ENCODE measurements at places on chromosomes 13 and 19.

- DNase-seq = no peak
Observed at GRCh38 chr13:48857576-48857975, 118.1 kb upstream of the FNDC3A start.

DNA sequence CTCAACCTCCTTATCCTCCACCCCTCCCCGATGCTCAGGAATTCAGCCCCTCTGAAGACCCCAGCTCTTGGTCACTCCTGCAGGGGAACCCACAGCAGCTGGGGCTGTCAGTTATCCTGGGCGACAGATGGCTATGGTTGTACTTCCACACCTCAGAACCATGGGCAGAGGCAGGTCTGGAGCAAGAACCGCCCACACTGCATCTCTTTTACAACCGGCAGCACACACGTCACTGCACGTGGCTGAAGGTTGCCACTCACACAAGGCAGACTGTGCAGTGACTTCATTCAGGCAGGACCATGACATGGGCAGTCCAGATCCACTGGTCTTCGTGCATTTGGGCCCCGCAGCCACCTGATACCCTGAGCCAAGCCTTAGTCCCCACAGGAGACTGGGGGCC, 21.5 kb upstream of the SDHAF1 start:
- no peak for DNase-seq

GRCh38 chr19:32022731-32023563, 322.5 kb upstream of the ZNF507 start:
- DNase-seq = no peak

- peak; percentile 96 for DNase-seq
Observed at GRCh38 chr19:3403489-3404323, 37.3 kb downstream of the NFIC start.

- DNase-seq = no peak
Observed at GRCh38 chr13:113730258-113730691, 28.8 kb upstream of the TMEM255B start.

DNA sequence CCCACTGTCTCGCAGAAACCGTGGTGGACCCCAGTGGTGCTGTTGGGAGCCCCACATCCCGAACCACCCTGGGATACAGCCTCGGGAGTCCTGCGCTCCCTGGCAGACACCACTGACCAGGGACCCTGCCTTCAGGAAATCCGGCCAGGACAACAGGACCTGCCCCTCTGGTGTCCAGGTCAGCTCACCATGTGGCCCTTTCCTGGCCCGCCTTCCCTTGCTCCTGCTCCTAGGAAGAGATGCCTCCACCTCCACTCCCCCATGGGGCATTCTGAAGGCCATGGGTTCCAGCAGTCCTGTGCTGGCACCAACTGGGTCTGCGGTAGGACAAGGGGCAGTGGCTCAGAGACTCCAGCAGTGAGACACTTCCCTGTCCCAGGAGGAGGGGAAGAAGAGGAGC, 22.5 kb upstream of the SLC7A10 start:
- DNase-seq = no peak

- DNase-seq = no peak
Observed at GRCh38 chr13:28440774-28441504, 54.0 kb downstream of the FLT1 start.

DNA sequence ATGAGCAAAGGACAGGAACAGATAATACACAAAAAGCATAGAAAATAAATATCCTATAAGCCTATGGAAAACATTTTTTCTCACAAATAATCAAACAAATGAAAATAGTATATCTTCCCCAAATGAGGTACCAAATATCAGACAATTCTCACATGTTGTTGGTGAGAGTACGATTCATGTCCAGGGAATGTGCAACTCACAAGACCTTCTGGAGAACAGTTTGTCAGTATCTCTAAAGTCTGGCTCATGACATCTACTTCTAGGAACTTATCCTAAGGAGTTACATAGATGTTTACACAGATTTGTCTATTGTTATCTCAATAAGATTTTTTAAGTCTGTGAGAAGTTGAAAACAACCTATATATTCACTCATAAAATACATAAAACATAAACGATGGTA, 80.3 kb upstream of the ARHGEF7 start:
- DNase-seq = no peak

DNA sequence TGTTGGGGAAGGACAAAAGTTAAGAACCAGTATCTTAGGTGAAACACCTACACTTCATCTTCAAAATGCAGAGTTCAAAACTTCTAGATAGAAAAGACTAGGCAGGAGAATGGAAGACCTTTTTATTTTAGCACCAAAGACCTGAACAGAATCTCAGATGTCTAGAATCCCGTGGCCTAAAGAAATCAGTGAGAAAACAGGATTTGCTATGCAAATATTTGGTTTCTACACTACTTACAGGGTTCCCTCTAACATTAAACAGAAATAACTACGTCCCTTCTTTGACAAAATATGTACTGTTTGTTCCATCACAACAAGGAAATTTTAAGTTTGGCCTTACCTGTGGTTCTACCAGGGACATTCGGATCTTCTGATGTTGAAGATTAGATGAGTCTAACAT, 21.5 kb downstream of the DIS3 start:
- no peak for DNase-seq

DNA sequence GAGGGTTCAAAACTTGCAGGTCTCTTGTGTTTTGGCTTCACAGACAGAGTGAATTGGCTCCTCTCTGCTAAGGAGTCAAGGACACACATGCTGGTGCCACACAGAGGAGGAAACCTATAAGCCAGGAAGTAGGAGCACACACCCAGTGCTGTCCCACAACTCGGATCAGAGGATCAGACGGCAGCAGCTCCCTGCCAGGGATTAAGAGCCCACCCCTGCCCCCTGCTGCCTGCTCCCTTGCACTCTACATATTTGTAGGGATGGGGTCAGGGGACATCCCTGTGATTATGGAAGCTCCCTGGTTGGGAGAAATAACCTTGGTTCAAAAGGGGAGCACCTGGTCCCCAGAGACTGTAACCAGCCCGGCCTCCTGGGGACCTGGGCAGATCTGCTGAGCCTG, 77.5 kb upstream of the CLDN10 start:
- no peak for DNase-seq

DNA sequence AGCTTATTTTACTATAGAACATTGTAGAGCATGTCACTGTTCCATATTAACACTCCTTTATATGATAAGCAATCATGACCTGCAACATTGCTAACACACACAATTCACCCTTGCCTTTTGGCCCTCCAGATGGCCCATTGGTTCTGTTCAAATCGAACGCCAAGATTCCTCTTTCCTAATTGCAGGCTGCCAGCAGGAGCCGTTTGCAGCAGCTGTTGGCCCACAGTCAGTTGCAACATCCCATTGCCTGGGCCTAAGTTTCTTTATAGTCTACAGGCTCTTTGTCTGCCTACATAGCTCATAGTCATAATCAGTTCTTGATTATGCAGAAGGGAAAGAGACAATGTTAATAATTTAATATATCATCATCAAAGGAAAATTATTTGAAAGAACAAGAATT, 37.6 kb downstream of the KCTD12 start:
- no peak for DNase-seq

GRCh38 chr13:70014337-70014736, 93.3 kb upstream of the ATXN8OS start:
- DNase-seq = no peak

GRCh38 chr13:95492044-95492801, 60.3 kb upstream of the CLDN10 start:
- DNase-seq = no peak

GRCh38 chr13:99237981-99238662, 20.1 kb downstream of the GPR18 start:
- no peak for DNase-seq

GRCh38 chr19:28706693-28707092, 506.3 kb downstream of the UQCRFS1 start:
- DNase-seq = no peak

DNA sequence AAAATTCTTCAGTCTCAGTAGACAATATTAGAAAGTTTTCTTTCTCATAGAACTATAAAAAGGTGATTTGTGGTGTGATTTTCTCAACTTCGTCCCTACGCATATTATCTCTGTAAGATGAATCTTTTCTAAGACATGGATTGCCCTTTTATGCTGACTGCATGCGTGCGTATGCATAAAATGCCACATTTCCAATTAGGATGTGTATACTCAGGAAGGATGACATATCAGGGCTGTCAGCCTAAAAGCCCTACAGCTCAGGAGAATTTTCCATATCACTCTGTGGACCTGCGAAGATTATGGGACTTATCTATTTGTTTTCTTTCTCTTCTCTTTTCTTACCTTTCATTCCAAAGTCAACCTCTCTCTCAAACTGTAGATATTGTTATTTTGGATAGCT, 166.5 kb upstream of the GPC6 start:
- DNase-seq = no peak

GRCh38 chr13:63198071-63198470, 1782.4 kb upstream of the PCDH20 start:
- no peak for DNase-seq

GRCh38 chr19:31073485-31074198, 275.6 kb downstream of the TSHZ3 start:
- DNase-seq = no peak

DNA sequence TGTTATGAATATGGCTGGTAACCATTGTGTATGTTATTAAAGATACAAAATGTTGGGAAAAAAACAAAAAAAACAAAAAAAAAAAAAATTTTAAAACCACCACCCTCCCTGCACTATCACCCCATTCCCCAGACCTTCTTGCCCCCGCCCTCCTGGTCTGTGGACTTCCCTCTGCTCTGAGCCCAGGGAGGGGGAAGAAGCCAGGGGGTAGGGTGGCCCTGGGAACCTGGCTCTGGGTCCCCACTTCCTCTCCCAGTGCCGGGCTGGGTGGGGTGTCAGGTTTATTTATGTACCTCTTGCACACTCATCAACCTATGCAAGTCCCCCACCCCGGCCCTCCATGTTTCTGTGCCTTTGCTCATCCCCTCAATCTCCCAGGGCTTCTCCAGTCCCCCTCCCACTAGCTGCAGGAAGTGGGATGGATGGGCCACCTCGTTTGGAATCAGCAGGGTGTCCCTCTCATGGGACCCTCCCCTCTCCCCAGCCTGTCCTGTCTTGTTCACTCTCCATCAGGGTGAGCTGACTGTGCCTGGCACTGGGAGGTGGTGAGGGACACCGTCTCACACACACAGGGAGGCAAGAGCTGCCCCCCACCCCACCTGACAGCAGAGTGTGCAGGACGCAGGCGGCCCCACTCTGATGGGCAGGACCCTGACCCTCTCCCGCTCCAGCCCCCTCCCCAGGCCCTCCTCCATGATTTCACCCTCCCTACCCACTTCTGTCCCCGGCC, 5.9 kb downstream of the PAF1 start:
- DNase-seq = no peak

- DNase-seq = no peak
Observed at GRCh38 chr19:5651361-5651760, 28.5 kb downstream of the SAFB start.

DNA sequence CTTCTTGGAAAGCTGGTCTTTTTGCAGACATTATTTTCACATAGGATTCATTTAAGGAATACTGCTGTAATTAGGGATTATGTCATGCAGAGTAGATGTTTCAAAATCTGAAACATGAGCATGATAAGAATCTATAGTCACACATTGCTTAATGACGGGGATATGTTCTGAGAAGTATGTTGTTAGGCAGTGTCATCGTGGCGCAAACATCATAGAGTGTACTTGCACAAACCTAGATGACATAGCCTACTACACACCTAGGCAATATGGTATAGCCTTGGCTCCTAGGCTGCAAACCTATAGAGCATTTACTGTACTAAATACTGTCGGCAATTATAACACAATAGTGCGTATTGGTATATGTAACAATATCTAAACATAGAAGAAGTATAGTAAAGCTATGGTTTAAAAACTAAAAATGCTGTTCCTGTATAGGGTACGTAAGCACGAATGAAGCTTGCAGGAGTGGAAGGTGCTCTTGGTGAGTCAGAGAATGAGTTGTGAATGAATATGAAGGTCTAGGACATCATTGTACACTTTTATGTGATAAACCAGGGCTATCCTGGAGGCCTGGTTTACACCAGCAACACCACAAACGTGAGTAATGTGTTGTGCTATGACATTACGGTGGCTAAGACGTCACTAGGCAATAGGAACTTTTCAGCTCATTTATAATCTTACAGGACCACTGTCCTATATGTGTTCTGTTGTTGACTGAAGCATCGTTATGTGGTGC, 283.1 kb downstream of the MTUS2 start:
- no peak for DNase-seq

DNA sequence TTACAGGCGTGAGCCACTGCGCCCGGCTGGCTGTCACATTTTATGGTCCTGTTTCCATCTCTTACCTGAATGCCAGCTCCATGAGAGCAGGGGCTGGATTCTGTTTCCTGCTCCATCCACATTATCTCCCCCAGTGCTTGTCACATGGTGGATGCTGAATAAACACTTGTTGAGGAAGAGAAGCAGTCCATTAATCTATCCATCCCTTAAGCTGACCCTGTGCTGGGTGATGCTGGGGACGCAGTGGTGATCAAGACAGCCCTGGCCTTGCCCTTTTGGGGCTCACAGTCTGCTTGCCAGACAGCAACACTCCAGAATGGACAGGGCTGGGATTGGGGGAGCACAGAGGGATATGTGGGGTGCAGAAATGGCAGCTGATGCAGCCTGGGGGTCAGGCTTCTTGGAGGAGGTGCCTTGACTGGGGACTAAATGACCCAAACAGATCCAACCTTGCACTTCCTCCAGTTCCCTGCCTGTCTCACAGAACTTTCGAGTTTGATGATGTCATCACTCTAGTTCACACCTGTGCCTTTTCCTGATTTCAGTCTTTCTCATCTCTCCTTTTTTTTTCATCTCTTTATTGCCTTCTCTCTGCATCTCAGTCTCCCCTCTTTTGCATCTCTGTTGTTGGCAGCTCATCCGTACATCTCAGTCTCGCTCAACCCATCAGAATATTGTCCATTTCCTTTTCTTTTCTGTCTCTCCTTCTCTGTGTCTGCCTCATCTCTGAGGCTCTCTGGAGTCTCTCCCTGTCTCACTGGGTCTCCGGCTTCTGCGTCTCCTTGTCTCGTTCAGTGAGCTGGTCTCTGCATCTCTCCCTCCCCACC, 4.6 kb downstream of the IRF2BP1 start:
- no peak for DNase-seq

DNA sequence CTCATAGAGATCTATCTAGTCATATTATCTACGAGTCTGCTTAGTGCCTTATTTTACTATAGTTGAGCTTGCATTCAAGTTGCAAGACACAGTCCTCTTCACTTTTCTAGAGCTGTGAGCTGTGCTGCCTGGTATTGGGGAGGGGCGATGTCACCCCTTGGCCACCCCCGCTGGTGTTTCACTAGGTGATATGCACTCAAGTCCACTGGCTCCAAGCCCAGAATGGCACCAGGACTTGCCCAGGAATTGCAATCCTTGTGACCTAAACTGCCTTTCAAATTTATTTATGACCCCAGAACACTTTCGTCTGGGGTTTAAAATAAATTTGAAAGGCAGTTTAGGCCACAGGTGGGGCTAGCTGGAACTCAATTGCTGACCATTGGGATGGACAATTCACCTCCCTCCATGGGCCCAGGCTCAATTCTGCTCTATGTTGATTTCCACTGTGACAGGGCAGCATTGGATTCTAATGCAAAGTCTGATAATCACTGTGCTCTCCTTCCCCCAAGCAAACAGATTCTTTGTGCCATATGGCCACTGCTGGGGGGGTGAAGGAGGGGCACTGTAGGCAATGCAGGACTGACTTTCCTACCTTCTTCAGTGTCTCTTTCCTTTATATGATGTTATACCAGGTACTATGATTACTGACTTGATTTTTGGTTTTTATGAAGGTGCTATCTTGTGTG, 1244.2 kb upstream of the MIR17HG start:
- DNase-seq = no peak

- DNase-seq = no peak
Observed at GRCh38 chr13:88464851-88465250, 793.7 kb downstream of the SLITRK5 start.

Measured in GM04504 (cell line).